Stomach (tissue), 19 donors: ENCODE measurements at places on chromosomes 7 and 10. TPM values are rescaled to one million over a fixed set of nuclear protein-coding genes. Genes with fewer than 3 reads are reported as not detected.

DNA sequence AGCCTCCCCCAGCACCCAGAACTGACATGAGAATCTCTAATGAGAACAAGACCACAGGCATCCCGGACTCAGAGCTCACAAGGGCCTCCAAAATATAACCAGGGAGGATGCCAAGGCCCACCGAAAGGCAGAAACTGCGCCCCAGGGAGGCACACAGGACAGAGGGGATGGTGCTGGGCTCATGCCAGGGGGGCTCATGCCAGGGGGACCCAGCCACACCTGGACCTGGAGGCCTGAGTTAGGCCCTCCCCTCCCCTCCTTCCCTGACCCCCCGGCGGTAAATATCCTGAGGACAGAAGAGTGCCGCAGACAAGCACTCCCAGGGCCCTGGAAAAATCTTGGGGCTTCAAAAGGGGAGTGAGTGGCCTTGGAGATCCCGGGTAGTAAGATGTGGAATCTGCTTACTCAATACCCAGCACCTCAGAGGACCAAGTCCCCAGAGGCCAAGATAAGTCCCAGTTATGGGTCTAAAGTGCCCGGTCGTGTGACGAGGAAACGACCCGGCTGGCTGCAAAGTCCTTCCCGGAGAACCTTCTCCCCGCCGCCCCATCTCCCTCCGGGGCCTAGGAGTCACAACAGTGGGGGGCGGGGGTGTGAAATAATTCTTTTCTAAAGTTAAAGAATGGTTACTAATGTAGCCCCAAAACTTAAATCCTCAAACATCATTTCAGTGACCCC is 11.9 kb downstream of the PDGFA start:
- DNase-seq: no peak

- H3K4me1 ChIP-seq: no peaks in the 10 kb centered on the region
- no peak for DNase-seq
- H3K27ac ChIP-seq: no peak overlapping the region
- H3K4me3 ChIP-seq: no peak overlapping the region
These were observed 14.1 kb upstream of the PPA1 start for GRCh38 chr10:70247360-70247759.

C10orf67 gene
- not detected for total RNA-seq

BAMBI gene
- 9.1 TPM for total RNA-seq

LRRC61 gene
- 15.9 TPM for total RNA-seq

GRCh38 chr7:4129481-4130122 is 552.5 kb upstream of the FOXK1 start:
- H3K27ac ChIP-seq: no peak overlapping the region
- no peak overlapping the region for H3K4me3 ChIP-seq
- peak; percentile 56 for DNase-seq
- H3K4me1 ChIP-seq: no peaks in the 10 kb centered on the region
